ENCODE measurements at places on chromosomes 5 and 9. TPM values are rescaled to one million over a fixed set of nuclear protein-coding genes. Genes with fewer than 3 reads are reported as not detected.

The EFNA5 gene
- 9.2 TPM for total RNA-seq

- DNase-seq: no peak
Observed at GRCh38 chr5:68482199-68482598, 266.6 kb downstream of the PIK3R1 start.

DNA sequence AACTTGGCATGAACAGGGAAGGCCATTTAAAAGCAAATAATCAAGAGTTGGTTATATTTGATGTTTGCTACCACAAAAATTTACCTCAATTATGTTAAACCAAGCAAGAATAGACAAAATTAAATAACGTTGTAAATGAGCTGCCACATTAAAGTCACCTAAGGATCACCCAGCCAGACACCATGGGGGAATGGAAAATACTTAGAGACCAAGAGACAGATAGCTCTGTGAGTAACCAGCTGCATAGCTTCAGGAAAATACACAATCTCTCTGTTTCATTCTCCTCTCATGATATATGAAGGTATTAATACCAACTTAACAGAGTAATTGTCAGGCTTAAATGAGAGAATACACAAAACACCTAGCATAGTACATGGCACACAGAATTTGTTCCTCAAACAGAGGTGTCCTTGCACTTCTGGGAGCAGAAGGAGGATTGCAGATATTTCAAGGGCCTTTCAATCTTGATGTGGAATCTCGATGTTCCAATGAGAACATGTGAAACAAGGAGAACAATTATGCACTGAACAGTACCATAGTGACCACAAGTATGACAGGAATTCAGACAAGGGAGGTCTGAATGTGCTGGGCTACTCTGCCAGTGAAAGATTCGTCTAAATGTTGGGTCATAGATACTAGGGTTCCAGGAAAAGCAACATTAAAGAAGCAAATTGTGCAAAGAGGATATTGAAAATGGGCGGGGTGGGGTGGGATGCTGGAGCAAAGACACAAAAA is 18.6 kb downstream of the JAKMIP2 start:
- DNase-seq: no peak

- DNase-seq: no peak
Observed at GRCh38 chr5:537621-538071, 13.4 kb upstream of the SLC9A3 start.

- DNase-seq: no peak
Observed at GRCh38 chr5:150575745-150576448, 64.6 kb upstream of the SYNPO start.

- no peak for DNase-seq
Observed at GRCh38 chr5:145543968-145544367, 291.2 kb downstream of the PRELID2 start.

- DNase-seq: no peak
Observed at GRCh38 chr5:36657563-36657995, 51.2 kb downstream of the SLC1A3 start.

DNA sequence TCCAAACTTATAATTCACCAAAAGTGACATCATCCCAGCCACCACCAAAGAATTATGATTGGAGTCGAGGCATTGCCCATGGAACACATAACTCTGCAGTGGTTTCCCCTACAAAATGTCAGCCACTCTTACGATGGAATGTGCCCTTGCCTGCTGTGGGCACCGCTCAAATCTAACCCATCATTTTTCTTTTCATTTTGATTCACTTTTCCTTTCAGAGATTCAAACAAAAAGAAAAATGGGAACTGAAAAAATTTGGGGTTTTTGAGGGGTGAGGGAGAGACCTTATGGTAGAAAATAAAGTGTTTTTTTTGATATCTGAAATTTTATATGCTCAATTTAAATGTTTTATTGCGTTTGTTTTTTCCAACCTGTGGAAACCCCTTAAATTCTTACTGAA is 28.1 kb downstream of the SMARCA2 start:
- DNase-seq: no peak

GRCh38 chr9:33186457-33187168 is 19.5 kb upstream of the B4GALT1 start:
- no peak for DNase-seq

All from mesenteric fat pad (tissue), 1 donor.